Effector memory CD4-positive, alpha-beta T cell (primary cell): ENCODE measurements at places on chromosomes 2 and 18.

DNA sequence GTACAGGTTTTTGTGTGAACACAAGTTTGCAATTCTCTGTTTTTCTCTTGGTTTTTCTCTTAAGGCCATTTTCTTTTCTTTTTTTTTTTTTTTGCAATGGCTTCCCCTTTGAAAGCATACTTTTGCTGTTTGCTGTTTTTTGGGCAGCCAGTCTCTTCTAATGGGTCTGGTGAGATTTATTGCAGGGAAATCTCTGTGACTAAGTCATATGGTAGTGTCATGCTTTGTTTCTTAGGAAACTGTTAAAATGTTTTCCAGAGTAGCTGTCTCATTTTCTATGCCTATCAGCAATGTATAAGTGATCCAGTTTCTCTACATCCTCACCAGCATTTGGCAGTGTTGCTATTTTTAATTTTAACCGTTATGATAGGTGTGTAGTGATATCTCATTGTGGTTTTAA is 27.9 kb upstream of the CDCA7 start:
- no peaks in the 10 kb centered on the region for H3K4me1 ChIP-seq
- no peak overlapping the region for H3K27ac ChIP-seq
- H3K36me3 ChIP-seq, result no peaks in the 10 kb centered on the region
- DNase-seq, result no peak

GRCh38 chr2:170968205-170969003 is 39.4 kb downstream of the GORASP2 start:
- peaks cover 26% of the 10 kb centered on the region for H3K36me3 ChIP-seq
- peaks cover 5% of the 10 kb centered on the region for H3K4me1 ChIP-seq
- no peaks in the 10 kb centered on the region for H3K27me3 ChIP-seq
- no peak overlapping the region for H3K27ac ChIP-seq

DNA sequence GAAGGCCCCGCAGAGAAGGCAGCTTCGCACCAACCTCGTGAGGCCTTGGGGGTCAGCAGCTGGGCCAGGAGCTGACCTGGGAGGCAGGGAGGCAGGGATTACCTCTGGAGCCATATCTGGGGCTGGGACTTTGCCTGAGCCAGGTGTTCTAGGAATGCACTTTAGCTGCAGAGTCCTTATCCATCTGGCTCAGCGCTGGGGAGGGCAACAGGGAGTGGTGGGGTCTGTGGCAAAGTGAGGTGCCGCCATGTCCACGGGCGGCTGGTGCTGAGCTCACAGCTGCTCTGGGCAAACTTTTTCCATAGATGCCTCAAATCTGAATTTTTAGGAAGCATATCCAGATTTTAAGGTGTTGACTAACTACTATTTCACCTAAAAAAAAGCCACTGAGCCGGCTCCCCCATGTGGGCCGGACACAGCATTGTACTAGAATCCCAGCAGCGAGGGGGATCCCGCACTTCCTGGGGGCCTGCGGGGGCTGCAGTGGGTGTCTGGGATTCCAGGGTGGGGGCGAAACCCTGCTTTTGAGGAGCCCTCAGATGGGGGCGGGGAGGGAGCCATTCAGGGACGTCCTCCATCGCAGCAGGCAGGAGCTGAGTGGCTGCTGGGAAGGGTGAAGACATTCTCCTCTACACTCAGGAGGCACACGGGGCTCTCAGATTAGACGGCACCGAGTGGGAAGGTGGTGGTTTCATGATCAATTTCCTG is 34.6 kb downstream of the RTP5 start:
- H3K36me3 ChIP-seq, result no peaks in the 10 kb centered on the region
- DNase-seq, result no peak
- H3K4me3 ChIP-seq, result no peak overlapping the region
- no peak overlapping the region for H3K27ac ChIP-seq

GRCh38 chr2:16035747-16036745 is 95.7 kb downstream of the MYCN start:
- no peak overlapping the region for H3K27ac ChIP-seq
- no peak overlapping the region for H3K4me3 ChIP-seq
- no peak for DNase-seq
